ENCODE measurements at places on chromosomes 2 and 18.

DNA sequence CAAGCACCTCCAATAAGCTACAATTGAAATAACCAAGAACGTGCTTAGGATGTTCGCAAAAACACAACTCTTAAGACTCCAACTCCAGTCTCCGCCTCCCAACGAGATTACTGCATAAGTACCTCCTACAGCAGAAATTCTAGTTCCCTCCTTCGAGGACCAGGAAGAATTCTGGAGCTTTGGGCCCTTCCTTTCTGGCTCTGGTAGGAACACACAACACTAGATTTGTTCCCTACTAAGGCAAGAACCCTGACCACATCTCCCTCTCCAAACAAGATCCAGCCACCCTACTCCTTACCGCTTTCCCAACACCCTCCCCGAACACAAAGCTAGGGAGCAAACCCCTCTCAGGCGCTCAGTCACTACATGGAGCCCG is 721 bp downstream of the ADAM17 start:
- no peak for DNase-seq

DNA sequence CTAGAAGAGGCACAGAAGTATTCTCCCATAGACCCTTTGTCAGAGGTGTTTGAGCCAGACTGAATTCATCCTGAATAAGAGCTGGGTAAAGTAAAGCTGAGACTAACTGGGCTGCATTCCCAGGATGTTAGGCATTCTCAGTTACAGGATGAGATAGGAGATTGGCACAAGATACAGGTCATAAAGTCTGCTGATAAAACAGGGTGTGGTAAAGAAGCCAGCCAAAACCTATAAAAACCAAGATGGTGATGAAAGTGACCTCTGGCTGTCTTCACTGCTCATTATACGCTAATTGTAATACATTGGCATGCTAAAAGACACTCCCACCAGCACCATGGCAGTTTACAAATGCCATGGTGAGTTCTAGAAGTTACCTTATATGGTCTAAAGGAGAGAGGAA is 364.9 kb upstream of the TMEFF2 start:
- DNase-seq: no peak

GRCh38 chr18:56451188-56451587 is 187.2 kb downstream of the TXNL1 start:
- DNase-seq: no peak

- no peak for DNase-seq
Measured at GRCh38 chr2:119823734-119824334, 64.1 kb downstream of the PTPN4 start.

DNA sequence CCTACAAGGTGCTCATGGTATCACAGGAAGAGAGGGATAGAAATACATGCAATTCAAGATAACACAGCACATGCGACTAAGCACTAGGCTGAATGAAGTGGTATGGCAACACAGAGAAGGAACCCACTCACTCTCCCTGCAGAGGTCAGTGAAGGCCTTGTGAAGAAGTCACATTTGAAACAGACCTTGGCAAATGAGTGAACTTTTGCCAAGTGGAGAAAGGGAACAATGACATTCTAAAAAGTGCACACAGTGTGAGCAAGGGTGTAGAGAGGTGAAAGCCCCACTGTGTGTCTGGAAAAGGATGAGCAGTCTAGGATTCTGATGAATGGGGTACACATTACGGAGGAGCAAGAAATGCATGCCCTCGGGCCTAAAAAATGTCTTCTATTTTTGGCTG is 23.3 kb downstream of the KLF7 start:
- DNase-seq: no peak

GRCh38 chr18:57527556-57528229 is 58.8 kb downstream of the FECH start:
- DNase-seq: no peak

DNA sequence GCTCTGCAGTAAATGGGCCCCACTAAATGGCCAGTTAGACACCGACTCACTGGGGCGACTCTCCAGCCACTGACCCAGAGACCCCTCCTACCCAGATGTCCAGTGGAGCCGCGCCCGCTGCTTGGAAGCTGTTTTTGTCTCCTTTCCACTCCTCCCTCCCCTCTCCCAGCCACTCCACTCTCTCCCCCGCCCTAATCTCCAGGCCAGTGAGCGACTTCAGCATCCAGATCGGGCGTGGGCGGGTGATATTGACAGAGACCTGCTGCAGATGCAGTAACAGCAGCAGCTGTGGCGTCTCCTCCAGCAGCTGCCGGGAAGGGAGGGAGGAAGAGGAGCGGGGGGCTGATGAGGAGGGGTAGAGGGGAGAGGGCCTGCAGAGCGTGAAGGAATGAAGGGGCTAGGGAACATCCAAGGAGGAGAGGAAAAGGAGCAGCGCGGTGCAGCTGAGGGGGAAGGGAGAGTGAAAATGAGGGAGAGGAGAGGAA is at the start of gene SCN7A:
Gene SCN7A, minus strand, starts transcription at position 110 of the 485 bp plus-strand sequence. CDS start 16,553 bp downstream, outside the sequence.
- peak; percentile 19 for DNase-seq

DNA sequence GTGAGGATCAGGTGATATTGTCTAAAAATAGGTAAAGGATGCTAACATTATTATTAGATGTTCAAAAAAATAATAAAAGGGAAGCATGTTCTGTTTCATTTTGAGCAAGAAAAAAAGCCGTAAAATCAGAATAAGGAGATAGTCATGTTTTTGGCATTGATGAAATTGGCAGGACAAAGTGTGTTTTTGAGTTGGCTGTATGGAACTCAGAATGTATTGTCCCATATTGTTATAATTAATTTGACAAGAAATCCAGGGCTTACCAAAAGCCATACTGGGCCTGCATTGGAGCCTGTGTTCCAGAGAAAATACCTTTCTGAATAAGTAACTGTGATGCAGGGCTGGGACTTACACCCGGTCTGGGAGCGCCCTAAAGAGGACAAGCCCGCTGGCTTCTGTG is 232.0 kb downstream of the AGAP1 start:
- DNase-seq: no peak

GRCh38 chr2:173226899-173227698 is 127.6 kb upstream of the CDCA7 start:
- DNase-seq: no peak

DNA sequence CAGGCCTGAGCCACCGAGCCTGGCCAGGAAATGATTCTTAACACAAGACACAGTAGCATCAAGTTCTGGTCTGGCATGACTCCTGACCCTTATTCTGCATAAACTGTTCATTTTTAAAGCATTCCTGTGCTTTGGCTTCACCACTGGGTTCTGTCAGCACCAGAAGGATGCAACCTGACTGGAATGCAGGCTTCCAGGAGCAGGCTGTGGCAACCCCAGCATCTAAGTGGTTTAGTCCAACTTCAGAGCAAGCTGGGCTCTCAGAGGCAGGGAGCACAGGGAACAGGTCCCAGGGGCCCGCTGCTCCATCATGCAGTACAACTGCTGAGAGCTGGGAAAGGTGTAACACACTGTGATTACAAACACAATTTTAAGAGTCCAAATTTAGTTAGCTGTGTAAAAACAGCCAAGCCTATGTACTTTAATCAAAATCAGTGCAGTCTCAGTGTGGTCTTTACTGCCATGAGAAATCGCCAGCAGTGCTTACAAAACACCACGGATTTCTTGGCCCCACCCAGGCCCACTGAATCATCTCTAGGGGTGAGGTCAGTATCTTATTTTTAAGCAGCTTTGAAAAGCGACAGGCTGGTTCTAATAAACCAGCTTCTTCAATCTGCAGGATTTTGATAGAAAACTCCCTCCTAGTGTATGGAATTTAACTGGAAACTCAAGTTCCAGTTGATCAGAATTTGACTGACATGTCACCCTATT is 44.4 kb upstream of the TMEM182 start:
- no peak for DNase-seq

DNA sequence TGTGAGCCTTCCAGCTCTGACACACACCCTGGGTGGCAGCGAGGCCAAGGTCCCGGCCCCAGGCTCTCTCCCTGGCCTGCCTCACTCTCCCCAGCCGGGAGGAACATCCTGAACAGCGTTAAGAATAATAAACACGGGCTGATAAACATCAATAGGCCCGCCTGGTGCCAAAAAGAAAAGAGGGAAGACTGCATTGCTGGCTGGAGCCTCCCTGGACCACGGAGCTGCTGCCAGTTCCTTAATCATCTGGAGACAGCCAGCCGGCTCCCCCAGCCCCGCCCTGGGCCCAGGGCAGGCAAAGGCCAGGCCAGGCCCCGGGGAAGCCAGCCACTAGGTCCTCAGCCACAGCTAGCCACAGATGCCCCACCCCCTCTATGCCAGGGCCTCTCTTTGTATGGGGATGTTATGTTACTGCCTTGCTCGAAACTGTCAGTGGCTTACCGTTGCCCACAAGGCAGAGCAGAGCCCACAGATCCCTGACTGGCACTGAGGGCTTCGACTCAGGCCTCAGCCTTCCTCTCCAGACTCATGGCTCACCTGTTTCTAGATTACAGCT is 293.7 kb downstream of the DYSF start:
- DNase-seq: no peak

DNA sequence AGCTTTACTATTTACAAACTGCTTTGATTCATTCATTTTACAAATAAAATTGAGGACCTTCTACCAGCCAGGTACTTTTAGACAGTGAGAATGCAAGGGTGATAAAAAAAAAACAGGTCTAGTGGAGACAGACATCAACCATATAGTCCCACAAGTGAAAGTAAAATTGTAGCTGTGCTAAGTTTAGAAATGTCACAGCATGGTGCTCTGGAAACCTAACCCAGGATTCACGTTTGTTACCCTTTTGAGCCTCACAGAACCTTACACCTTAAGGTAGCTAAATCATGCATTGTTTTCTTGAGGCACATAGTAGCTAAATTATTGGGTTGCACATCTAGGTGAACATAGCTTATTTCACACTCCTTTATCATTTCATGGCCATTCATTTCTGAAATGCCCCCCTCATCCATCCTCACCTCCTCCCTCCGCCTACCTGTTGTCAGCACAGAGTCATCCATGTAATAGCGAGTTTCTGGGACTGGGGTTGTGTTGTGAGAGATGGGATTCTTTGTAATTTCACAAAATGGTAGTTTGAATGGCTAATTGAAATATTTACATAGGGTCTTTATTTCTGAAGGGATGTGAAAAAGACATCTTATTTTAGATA is 7.1 kb downstream of the MTA3 start:
- no peak for DNase-seq

DNA sequence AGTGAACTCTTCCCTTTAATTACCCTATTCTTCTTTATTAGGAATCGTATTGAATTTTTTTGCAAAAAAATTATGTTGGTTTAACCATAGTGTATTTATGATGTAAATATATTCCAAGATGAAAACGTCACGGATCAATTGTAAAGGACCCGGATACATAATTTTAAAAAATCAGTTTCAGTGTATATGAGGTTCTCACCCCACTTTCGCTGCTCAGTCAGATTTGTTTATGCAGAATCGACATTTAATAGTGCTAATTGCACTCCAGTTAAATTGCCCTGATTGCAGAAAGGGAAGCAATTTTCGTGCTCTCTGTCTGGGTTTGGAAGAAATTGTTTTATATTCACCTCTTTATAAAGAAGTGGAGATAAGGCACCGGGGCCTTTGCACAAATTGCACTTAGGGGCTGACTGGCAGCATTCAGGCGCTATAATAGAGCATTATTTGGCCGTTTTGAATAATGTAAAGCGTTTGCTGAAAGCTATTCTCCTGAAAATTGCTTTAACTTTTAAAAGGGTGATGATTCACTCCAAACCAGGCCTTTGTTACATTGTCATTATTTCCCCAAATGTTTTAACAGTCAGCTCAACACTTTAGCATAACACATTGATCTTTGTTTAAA is 3.0 kb upstream of the SP9 start:
- DNase-seq: no peak

- DNase-seq: no peak
Measured at GRCh38 chr2:64809216-64809615, 155.5 kb upstream of the SERTAD2 start.

DNA sequence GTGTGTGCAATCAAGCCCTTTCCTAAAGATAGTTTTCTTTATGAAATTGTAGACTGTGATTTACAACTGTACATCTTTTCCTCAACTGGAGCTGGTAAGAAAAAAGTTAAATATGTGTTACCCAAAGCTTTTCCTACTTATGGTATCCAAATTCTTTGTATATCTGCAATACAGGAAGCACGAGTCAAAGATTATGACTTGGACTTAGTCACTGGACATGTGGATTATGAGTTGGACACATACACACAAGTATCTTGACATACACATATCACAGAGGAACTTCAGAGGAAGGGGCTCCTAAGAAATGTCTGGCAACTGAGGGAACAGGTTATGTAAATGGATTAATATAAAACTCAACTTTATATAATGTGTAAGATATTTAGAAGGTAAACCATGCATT is 35.2 kb downstream of the PRELID3A start:
- no peak for DNase-seq

- DNase-seq: no peak
Measured at GRCh38 chr2:165357758-165358157, 111.7 kb upstream of the CSRNP3 start.

DNA sequence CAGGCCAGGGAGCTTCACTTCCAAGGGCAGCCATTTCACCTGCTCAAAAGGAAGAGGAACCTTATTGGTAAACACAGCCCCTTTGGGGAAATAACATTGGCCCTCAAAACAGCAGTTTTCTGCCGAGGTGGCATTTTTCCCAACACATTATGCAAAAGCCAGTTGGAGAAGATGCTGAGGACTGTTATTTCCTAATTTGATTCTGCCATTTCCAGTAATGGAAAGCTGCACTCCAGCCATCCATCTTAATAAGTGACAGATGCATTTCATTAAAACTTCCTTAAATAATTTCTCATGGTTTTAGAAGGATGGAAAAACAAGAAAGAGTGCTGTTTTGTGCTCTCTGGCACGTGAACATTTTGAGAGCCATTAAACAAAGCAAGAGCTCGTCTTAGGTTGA is 55.9 kb upstream of the ALK start:
- DNase-seq: no peak

GRCh38 chr18:3478262-3478978 is 28.4 kb downstream of the TGIF1 start:
- DNase-seq: no peak

GRCh38 chr2:190977505-190977904 is 36.5 kb downstream of the STAT1 start:
- DNase-seq: no peak

DNA sequence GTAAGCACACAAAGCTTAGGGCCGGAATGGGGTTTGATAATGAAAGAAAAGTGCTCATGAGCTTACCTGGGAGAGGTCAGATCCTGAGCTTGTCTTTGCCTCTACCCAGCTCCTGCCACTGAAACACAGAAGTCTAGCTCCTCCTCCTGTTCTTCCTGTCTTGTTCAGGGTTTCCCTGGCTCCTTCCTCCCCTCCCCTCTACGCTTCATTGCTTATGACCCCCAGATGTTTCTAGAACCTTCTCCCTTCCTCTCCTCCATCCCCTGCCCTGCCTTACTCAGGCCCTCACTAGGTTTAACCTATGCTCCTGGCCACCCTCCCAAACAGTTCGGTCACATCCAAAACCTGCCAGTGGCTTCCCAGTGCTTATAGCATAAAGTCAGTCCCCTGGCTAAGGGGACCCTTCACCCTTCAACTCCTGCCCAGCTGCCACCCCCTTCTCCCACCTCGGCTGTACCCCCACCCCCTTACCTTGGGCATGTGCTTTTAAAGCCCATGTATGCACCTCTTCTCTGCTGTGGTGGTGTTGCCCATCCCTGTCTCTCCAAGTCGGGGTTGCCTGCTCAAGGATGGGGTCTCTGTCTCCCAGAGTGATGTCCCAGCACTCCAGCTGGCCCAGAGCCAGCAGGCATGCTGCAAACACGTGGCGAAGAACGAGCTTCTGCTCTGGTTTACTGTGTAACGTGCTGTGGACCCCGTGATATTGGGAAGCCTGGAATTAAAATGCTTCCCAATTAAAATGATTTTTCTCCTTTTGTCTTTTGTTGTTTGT is 233.6 kb downstream of the TPGS2 start:
- DNase-seq: no peak
